ENCODE measurements at places on chromosomes 3 and 15.

DNA sequence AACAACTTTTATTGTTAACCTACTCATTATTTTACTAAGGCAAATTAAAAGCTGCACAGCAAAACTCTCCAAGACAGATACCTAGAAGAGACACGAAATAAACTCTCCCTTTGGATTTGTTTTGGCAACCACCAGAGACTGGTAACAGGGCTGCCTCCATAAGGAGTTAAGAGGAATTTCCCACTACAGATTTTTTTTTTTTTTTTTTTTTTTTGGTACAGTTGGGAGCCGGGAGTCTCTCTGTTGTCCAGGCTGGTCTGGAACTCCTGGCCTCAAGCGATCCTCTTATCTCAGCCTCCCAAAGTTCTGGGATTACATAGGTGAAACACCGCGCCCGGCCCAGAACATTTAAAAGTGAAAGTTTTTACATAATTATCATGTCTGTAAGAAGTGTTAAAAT, 73.6 kb upstream of the VGLL4 start:
- DNase-seq: no peak

- no peak for DNase-seq
Measured at GRCh38 chr3:87088993-87089841, 98.3 kb upstream of the VGLL3 start.

DNA sequence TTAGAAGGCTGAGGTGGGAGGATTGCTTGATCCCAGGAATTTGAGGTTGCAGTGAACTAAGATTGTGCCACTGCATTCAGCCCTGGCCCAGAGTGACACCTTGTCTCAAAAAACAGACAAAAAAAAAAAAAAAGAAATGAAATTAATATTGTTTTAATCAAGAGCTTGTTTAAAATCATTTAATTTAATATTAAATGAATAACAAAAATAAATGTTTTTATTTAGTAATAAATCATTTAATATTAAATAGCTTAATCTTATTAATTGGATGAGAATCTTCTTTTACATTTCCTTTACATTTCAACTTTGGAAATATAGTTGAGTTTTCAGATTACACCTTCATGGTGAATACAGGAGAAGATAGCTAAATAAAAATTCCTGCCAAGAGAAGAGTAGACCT, 29.7 kb downstream of the TNIK start:
- DNase-seq: no peak

GRCh38 chr15:98505611-98506031, 142.7 kb upstream of the IGF1R start:
- DNase-seq: no peak

GRCh38 chr3:38046027-38046426, 7.0 kb downstream of the DLEC1 start:
- DNase-seq: no peak

DNA sequence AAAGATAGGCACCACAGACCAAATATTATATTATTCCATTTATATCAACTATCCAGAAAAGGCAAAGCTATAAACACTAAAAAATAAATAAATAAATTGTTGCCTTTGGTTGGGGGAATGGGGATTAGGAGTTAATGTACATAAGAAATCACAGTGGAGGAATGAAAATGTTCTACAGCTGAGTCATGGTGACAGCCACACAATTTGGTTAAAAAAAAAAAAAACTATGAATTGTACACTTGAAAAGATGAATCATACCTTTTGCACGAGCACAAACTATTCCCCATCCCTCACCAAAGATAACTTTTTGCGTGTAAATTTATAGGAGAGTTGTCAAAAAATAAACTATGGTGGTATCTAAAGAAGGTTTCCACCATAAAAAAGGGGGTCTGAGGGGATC, 103.2 kb downstream of the TBC1D5 start:
- no peak for DNase-seq

DNA sequence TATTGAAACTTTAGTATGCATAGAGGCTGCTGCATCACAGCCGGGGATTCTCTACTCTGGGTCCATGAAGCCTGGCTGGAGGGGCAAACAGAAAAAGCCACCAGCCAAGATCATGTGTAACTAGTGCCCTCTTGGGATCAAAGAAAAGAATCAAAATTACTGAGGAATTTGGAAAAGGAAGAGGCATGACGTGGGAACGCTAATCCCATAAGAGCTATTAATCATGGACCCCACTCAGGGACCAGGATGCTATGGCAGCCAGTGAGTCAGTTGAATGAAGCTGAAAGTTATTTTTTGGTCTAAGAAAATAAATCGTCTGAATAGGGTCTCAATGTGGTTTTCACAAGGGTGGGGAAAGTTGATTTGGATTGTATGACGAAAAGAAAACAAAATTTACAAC, 1165.1 kb downstream of the ROBO2 start:
- no peak for DNase-seq

DNA sequence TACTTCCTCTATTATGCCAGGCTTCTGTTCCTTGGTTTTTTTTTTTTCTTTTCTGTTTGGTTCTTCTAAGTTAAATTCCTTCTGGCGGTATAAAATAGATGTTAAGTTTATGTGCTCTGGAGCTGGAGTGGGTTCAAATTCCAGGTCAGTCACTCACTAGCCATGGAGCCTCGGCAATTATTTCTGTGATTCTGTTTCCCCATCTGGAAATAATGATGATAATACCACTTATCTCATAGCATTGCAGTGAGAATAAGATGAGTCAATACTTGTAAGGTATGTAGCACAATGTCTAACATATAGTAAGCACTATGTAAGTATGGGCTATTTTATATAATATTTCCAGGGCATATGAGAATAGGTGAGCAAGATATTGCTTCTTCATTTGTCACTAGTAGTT, 33.2 kb upstream of the ZDHHC23 start:
- DNase-seq: no peak

- no peak for DNase-seq
Measured at GRCh38 chr3:172982736-172983364, 158.2 kb downstream of the SPATA16 start.

DNA sequence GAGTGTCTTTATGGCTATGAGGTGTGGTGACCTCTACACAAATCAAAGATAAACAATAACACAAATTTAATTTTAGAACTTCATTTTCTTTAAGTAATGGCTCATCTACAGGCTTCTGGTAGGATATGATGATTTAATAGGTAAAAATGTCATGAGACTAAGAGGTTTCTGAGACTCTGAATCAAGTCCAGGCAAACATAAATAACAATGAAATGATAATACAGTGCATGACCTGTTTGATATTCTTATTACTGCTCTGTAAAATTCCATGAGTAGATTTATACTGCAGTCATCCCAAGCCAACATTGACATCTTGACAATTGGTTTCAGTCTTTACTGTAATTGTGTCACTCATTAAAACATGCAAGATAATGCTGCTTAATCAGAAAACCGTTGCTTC, 936.8 kb downstream of the MCTP2 start:
- no peak for DNase-seq

DNA sequence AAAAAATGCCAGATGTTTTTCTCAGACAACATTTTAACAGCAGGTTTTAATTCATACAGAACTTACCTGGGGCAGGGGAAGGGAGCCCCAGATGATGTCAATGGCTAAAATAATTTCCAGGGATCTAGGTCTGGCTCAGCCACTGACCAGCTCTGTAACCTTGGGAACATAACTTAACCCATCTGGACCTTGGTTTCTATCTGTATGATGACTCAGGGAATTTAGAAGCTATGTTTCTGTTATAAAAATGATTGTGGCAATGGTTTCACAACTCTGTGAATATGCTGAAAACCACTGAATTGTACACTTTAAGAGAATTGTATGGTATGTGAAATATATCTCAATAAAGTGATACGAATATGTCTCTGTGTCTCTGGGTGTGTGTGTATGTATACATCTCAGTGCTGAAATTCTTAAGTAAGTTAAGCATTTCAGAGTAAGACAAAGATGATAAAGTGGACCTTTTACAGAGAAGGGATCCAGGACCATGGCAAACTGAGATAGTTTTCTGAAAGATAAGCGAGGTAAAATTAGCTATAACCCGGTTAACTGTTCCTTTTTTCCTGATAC, 2.9 kb downstream of the SH3GL3 start:
- no peak for DNase-seq

- no peak for DNase-seq
Measured at GRCh38 chr15:31302778-31303725, 23.6 kb upstream of the KLF13 start.
